ENCODE measurements at places on chromosomes 3 and 15.

DNA sequence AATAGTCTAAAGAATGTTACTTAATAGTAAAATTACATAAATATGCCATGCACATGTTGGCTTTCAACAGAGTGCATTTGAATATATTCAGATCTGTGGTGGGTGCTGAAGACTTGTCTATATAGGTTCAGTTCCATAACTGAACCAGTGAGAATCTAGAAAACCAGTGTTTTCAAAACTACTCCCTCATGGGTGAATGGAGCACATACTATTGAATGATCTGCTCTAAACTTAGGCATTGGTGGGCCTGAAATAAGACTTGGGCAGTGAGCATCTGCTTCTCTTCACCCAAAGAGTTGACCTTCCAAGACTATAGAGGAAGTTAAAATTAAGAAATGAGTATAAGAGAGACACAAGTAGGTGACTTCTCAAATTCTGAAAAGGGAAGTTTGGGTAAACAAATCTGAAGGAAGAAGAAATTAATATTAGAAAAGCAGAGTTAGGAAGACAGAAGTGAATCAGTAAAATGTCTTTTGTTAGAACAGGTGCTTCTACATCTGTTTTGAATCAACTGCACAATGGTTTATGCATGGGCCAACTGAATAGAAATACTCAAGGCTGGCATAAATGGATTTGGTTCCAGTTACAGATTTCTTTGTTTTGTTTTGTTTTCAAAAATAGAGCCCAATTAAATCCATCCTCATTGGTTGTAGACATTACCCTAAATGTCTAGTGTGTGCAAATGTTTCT lies 19.3 kb downstream of the ALCAM start:
- no peak for DNase-seq

- DNase-seq: no peak
Observed at GRCh38 chr15:31268911-31269784, 57.5 kb upstream of the KLF13 start.

GRCh38 chr15:25481208-25481859 lies 42.5 kb upstream of the UBE3A start:
- DNase-seq: no peak

- no peak for DNase-seq
Observed at GRCh38 chr3:65548848-65549625, 489.7 kb downstream of the MAGI1 start.

DNA sequence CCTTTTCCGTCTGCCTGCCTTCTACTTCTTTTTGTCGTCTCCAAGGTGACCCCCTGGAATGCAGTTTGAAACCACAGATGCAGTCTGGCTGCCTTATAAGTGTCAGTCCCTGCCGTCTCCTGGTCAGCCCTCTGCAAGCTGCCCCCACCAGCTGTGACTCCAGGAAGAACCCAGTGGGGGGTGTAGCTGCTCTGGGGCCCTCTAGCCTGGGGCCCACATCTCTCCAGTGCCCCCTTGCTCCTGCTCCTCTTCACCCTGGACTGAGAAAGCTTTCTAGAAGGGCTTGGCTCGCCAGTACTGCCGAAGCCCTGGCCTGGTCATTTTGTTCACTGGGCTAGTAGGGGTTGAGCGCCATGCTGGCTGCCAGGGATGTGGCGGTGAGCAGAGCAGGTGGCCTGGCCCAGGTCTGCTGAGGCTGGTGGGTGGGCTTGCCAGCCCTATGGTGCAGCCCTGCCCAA lies 21.3 kb downstream of the SYNM start:
- no peak for DNase-seq

DNA sequence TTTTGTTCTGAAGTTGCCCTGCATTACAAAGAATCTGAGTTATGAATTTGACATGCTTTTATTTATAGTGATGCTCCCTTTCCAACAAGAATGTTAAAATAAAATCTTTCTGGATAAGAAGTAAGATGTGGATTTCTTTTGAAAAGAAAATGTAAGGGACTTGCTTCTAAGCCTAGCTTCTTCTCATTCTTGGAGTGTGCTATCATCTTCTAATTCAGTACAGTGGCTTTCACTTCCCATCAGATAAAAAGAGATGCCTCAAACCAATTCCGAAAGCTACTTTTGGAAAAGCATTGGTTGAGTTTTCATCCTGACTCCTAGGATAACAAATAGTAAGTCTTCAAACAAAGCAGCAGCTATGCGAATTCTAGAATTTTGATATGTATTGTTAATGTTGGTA lies 197.0 kb upstream of the ZPLD1 start:
- no peak for DNase-seq

GRCh38 chr3:11010426-11011165 lies 18.0 kb downstream of the SLC6A1 start:
- no peak for DNase-seq

DNA sequence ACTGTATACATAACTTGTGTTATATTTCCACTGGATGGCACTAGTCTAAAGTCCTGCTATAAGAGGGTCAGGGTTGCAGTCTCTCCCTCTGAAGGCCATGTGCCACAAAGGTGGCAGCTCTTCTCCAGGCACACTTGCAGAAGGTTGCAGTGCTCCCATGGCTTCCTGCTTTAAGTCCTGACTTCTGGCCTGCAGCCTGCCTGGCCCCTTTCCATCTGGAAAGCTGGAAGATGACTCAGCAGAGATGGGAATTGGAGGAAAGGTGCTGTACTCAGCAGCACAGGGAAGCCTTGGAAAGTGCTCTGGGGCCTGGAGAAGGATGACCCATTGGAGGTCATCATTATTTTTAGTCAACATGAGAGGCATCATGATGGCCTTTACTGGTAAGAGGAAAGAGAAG lies 40.9 kb upstream of the MRPL3 start:
- peak; percentile 72 for DNase-seq

- DNase-seq: peak; percentile 85
Observed at GRCh38 chr3:11392014-11392859, 120.0 kb downstream of the ATG7 start.

DNA sequence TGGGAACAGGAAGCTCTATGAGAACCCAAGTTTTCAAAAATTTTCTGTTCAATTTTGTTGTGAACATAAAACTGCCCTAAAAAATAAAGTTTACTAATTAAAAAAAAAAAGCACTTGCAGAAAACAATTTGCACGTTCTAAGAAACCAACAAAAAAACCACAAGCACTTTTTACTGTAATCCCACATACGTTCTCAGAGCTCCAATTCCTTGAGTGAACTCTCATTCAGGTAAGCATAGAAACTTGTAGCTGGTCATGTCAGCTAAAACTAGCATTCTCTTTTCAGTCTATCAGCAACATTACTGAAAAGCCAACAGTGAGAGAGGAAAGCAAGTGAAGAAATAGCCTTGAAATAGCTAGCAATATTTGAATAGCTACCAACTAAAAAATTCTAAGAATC lies 11.5 kb upstream of the TMF1 start:
- no peak for DNase-seq

DNA sequence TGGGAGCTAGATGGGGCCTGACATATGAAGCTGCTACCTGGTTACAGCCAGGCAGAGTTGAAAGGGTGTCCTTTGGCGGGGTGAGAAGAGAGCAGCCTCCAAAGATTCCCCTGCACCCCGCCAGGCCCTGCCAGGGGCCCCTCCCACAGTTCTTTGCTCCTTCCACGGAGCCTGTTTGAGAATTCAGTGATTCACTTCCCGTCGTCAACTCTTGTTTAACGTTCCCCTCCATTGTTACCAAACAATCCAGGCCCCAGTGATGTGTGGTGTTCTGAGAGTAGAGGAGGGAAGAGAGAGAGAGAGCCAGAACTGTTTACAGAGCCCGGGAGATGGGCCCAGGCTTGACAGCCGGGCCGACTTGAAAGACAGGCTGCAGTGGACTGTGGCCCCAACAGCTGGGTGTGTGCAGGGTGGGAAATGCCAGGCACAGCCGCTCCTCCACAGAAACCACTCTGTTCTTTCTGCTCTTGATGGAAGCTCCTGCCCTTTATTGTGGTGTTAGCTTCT lies 81.5 kb downstream of the SMAD3 start:
- DNase-seq: peak; percentile 91

DNA sequence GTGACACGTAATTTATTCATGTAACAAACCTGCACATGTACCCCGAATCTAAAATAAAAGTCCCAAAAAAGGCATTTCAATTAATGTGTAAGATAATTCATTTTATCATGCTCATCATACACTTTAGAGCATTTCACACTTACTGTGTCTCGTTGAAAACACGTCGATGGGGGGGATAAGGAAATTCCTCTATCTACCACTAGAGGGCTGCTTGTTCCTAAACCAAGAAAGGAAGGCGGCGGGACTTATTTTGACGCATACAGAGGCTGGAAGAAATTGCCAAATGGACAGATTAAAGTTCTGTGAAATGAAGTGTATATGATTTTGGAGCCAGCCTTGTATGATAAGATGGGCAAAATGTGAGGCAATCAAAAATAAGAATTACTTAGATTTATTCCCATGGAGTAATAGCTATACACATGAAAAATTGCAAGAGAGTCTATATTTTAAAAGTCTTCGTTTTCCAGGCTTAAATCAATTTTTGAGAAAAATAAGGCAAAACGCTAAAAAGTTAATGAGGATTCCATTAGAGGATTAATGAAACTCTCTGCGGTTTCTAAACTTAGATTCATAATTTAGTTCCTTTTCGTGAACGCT lies 346.8 kb downstream of the CNTN3 start:
- peak; percentile 57 for DNase-seq

GRCh38 chr3:197292083-197292646 lies 6.2 kb downstream of the DLG1 start:
- no peak for DNase-seq

GRCh38 chr3:56467108-56467507 lies 1.2 kb downstream of the ERC2 start:
- DNase-seq: peak; percentile 49

- peak; percentile 34 for DNase-seq
Observed at GRCh38 chr3:161371441-161372320, at the start of gene SPTSSB. Gene SPTSSB, minus strand, starts transcription at chr3:161371517. Its CDS starts 25,194 bp downstream, at chr3:161346323.

GRCh38 chr3:175580318-175580717 lies 721.2 kb downstream of the NAALADL2 start:
- DNase-seq: no peak

DNA sequence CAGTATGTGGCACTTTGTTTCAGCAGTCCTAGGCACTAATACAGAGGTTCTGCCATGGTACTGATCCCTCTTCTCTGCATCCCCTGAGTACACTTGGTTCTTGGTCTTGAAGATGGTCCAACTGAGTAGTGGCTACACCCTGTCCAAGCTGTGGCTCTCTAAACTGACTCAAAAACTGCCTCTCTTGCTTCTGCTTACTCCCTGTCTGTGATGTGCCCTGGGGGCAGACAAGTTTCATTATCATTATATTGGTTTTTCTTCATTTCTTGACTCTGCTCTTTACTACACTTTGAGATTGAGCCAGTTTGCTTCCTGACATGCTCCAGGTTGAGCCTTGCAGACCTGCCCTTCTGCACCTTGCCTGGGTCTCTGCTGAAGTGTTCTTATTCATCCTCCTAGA lies 18.9 kb upstream of the ST3GAL6 start:
- DNase-seq: no peak

DNA sequence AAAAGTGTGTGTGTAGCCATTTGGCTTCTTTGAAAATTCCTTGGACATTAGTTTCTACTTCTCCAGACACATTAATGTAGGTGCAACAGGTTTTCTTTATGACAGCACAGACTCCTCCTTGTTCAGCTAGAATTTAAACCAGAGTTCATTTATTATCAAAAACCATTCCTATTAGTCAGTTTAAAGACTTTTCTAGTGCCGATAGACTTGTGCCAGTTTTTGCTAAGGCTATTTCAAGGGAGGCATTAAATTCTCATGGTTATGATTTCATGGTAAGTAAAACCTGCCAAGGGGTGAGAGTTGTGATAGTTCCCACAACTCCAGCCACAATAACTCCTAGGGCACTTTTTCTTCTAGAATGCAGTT lies 20.6 kb upstream of the SENP7 start:
- no peak for DNase-seq

DNA sequence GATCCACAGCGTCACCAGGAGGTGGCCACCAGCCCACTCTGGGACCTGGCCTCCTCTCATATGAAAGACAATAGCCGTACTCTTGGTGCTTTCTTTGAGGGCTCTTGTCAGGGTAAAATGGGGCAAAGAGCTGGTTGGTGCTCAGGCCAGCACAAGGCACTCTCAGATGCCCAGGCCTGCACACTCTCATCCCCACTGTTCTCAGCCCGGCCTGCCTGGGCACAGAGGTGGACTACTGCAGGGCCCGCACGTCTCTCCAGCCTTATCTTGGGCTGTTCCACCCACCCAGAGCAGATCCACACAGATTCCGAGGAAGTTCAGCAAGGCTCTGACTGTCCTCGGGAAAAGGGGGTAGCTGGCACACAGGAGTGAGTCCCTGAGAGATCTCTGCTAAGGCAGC lies 122.8 kb upstream of the PRR20G start:
- no peak for DNase-seq

DNA sequence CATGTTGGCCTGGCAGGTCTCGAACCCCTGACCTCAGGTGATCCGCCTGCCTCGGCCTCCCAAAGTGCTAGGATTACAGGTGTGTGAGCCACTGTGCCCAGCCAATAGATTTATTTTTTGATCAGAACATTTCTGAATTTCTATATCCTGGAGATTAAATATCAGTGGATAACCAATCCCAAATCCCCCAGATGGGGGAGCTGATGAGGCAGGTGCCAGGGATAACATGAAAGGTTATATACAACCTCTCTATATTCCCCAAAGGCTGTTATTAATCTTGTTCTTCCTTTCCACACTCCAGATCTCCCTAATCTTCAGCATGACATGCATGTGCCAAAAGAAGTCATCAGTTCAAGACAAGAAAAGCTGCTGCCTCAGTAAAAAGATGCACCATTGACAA lies 112.3 kb downstream of the WDR76 start:
- DNase-seq: no peak

DNA sequence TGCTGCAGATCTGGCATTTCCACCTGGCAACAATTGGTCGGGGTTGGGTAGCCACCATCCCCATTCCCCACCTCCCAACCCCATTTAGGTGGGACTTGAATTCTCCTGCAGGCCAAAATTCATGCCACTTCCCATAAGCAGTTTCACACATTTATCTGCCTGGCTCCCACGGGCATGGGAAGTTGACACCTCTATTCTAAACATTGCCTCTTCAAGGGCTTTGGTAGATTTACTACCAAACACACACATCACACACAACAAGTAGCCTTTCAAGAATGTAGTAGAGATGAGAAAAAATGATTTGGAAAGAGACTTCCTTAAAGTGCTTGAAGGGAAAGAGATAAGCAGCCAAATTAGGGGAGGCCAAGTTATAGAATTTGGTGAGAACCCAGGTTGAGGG lies 30.9 kb downstream of the ZBTB38 start:
- no peak for DNase-seq

DNA sequence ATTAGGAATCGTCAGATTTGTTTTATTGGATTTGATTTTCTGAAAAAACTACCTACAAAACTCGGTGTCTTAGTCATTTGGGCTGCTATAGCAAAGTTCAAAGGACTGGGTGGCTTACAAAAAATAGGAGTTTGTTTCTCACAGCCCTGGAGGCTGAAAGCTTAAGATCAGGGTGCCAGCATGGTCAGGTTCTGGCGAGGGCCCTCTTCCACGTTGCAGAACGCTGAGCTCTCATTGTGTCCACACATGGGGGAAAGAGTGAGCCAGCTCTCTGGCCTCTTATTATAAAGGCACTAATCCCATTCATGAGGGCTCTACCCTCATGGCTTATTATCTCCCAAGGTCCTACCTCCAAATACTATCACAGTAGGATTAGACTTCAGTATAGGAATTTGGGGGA lies 40.6 kb upstream of the MRPS22 start:
- DNase-seq: no peak

All from fibroblast of skin of back (primary cell).